Esophagus muscularis mucosa (tissue), 4 donors: ENCODE measurements at places on chromosomes 16 and 17. TPM values are rescaled to one million over a fixed set of nuclear protein-coding genes. Genes with fewer than 3 reads are reported as not detected.

- H3K4me1 ChIP-seq, result peaks cover 36% of the 10 kb centered on the region
- H3K27me3 ChIP-seq, result peaks cover 82% of the 10 kb centered on the region
- no peaks in the 10 kb centered on the region for H3K36me3 ChIP-seq
Observed at GRCh38 chr16:67651847-67652246, 6.9 kb downstream of the CARMIL2 start.

DNA sequence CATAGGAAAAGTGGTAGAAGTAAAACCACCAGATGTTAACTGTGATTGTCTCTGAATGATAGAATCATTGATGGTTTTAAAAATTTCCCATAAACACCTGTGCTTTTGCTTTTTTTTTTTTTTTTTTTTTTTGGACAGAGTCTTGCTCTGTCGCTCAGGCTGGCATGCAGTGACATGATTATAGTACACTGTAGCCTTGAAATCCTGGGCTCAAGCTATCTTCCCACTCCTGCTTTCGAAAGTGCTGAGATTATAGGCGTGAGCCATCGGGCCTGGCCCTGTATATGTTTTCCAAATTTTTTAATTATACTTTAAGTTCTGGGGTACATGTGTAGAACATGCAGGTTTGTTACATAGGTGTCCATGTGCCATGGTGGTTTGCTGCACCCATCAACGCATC lies 80.5 kb downstream of the NF1 start:
- H3K27ac ChIP-seq, result no peak overlapping the region
- DNase-seq, result no peak
- no peak overlapping the region for H3K4me3 ChIP-seq
- no peaks in the 10 kb centered on the region for H3K27me3 ChIP-seq
- H3K36me3 ChIP-seq, result no peaks in the 10 kb centered on the region

DNA sequence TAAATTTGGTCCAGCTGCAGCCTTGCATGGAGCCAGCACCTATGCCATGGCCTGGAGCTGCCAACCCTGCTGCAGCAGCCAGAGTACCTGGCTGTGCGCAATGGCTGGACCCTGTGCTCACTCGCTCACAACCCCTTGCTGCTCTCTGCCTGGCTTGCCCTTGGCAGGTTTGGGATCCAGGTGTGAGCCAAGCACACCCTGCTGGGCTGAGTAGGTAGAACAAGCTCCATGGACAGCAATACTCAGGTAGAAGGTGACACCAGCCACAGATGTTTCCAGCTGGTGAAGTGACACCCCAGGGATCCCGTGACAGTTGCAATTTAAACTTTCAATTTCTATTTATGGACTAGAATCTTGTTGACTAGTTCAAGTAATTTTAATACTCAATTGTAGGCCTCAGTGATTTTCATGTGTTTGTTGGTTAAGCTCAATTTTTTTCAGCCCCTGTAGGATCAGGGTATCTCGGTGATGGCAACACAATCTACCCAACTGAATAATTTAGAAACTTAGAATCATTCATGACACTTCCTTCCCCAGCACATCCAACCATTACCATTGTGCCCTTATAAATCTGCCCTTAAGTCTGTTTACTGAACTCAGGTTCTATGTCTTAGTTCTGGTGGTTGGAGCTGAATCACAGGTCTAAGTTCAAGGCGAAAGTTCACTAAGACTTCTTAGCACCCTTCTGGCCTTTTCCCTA lies 480.0 kb downstream of the PMP22 start:
- H3K4me1 ChIP-seq, result no peaks in the 10 kb centered on the region
- no peak overlapping the region for H3K27ac ChIP-seq
- H3K36me3 ChIP-seq, result no peaks in the 10 kb centered on the region
- no peaks in the 10 kb centered on the region for H3K27me3 ChIP-seq

The RAD51D gene
- 10.0 TPM for total RNA-seq

GRCh38 chr17:8466873-8467272 lies 31.2 kb downstream of the NDEL1 start:
- H3K27me3 ChIP-seq, result no peaks in the 10 kb centered on the region
- DNase-seq, result no peak
- peaks cover 17% of the 10 kb centered on the region for H3K4me1 ChIP-seq
- no peak overlapping the region for H3K4me3 ChIP-seq
- no peak overlapping the region for H3K27ac ChIP-seq
